GM12865 (cell line): ENCODE measurements at places on chromosomes 12 and 14.
A peak's percentile ranks its signal among the peaks of the same experiment; 100 is the strongest.

GRCh38 chr12:106297681-106298080 lies 4.9 kb upstream of the TCP11L2 start:
- DNase-seq = peak; percentile 8

- DNase-seq = no peak
These were observed 1277.0 kb downstream of the TMEM121 start for GRCh38 chr14:106803379-106803778.

DNA sequence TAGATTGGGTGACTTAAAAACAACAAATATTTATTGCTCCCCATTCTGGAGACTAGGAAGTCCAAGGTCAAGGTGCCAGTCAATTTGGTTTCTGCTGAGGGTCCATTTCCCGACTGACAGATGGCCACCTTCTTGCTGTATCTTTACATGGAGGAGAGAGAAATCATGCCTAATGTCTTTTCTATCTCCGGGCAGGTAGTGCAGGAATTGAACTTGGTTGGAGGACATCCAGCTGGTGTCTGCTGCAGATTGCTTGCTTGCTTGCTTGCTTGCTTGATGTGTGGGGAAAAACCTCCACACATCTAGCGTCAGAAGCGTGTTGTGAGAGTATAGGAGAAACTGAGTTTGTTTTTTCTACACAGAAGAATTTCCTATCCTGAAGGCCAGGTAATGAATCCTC lies 561.4 kb downstream of the DIO2 start:
- no peak for DNase-seq

DNA sequence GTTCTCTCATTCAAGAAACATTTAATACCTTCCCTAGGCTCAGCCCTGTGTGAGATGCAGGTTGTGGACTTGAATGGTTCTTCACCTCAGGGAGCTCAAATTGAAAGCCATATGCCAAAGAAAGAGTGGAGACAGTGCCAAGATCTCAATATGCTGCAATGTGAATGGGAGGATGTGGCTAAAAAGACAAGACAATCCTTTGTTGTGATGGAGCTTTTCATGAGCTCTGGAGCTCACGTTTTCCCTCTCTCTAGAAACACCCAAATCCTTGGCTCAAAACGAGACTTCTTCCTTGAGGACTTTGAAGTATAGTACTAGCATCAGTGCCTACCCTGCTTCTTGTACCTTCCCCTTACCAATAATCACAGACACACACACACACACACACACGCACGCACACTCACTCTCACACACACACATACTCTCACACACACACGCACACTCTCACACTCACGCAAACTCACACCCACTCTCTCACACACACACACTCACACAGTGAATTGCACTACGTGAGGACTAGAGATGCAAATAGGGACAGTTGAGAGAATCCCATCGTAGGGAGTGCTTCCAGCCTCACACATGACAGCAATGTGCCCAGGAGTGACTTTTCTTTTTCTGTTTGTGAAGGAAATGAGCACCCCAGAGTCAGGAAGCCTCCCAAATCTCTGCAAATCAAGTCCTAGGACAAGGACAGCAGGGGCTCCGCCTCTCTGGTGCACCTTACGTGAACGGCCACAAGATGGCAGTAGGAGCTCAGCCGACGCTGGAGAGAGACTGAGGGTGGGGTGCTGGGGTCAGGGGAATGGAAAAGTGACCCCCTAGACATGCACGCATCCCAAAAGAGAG lies 231.4 kb downstream of the PCNX1 start:
- peak; percentile 71 for DNase-seq

- no peak for DNase-seq
These were observed 268.9 kb downstream of the RAD51B start for GRCh38 chr14:68088451-68088854.
